Stimulated activated CD8-positive, alpha-beta memory T cell treated with anti-CD3 and anti-CD28 coated beads, Interleukin-4, amount 100 ng/mL, for 1 hour (primary cell): ENCODE measurements at places on chromosomes 5 and 9.

- DNase-seq = no peak
Measured at GRCh38 chr5:106610041-106610440, 1060.7 kb downstream of the EFNA5 start.

DNA sequence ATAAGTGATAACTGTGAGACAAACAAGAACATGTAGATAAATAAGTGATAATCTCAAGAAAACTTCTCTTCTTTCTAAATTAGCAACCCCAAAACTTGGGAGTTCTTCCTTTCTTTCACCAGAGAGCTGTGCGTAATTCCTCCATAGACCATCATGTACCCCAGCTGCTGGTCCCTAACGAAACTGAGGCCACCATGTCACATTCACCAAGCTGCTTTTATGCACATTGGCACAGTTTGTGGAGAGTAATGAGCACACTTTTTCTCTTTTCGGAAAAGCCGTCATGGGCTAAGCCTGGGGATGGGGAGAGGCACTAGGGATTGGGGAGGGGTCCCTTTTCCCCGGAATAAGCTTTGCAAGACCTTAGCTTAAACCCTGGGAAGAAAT, 561.4 kb downstream of the BNC2 start:
- no peak for DNase-seq

- DNase-seq = no peak
Measured at GRCh38 chr5:68433526-68433922, 218.0 kb downstream of the PIK3R1 start.

GRCh38 chr5:157563373-157563928, 12.1 kb downstream of the ADAM19 start:
- DNase-seq = no peak

DNA sequence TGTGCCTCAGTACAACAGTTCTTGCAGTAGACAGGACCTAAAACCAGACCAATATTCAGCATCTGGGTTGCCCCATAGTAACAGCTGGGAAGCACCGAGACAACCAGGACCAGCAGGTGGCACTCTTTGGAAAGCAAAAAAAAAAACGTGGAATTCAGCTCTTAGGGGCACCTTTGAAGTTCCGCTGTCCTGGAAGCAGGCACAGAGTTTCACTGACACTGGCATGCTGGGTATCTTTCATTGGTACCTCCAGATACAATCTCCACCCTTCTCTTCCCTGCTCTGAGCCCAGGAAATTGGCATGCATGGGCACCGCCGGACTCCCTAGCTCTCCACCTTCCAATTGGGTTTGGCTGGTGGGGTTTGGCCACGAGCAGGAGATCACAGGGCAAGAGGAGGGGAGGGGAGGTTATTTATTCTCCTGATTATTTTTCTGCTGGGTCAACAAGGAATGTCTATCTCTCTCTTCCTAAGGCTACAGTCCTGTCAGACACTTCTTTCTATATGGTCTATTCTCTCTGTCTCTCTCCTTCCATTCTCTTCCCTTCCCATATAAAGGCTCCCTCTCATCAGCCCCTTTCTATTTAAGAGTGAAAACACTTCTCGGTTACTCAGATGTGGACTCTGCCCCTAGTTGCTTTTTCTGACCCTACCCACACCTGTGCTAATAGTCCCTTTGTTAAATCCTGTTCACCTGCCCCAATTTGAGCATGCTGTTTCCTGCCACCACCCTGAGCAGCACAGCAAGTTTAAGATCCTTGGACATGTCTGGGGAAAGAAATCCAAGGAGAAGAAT, 1.9 kb upstream of the IDNK start:
- peak; percentile 11 for DNase-seq
